ENCODE measurements at places on chromosomes 12 and 14.

DNA sequence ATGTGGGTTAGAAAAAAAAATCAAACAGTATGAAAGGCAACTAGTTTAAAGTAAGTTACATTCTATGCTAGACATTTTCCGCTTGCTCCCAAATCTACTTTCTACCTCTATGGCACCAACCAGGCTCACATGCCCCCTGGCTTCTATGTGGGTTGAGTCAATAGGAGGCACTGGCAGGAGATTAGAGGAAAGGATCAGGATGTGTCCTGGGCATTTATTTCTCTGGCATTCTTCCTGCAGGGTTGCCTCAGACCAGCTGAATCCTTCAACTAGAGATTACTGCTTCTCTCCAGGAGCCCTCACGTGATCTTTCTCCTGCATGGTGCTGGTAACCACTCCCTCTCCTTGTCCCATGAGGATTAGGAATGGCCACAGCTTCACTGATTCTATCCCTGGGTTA, 14.9 kb upstream of the CCDC60 start:
- no peak for DNase-seq

GRCh38 chr12:7122811-7123769, 5.6 kb downstream of the RBP5 start:
- DNase-seq = no peak

DNA sequence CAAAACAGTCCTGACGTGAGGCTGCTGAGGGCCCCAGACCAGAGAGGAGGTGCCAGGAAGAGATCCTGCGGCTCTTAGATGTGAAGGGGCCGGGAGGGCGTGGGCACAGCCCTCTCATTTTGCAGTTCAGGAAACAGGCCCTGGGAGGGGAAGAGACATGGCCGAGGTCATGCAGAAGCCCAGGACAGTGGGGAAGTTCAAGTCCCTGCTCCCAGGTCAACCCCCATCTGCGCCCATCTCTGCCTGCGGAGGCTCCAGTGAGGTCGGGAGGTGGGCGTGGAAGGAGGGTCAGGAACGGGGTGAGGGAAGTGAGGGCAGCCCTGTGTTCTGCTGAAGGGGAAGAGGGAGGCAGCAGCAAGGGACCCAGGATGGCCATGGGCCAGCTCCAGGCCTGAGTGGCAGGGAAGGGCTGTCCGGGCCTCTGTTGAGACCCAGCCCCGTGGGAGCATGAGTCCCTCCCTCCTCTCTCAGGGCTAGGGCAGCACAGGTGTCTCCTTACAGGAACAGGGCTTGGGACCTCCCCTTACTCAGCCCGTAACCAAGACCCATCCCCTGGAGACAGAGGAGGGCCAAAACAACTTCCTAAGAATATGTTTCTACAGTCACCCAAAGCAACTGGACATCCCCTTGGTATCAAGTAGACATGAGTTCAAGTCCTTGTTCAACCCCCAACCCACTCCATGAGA, 90.8 kb downstream of the LGMN start:
- no peak for DNase-seq

DNA sequence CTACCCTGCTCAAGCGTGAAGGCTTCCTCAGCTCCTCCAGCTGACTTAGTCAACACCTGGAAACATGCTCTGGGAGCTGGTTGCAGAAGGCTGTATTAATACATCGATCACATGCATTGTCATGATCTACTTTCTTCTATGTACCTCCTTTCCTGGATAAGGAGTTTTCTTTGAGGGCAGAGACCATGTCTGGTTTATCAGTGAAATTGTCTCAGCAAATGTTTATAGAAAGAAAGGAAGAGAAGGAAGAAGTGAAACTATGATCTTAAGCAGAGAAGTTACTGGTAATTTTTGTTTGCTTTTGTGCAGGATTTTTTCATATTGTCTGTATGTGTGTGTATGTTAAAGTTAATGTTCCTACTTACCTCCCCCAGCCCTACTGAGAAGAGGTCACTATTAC, 4.5 kb downstream of the DYRK4 start:
- no peak for DNase-seq

DNA sequence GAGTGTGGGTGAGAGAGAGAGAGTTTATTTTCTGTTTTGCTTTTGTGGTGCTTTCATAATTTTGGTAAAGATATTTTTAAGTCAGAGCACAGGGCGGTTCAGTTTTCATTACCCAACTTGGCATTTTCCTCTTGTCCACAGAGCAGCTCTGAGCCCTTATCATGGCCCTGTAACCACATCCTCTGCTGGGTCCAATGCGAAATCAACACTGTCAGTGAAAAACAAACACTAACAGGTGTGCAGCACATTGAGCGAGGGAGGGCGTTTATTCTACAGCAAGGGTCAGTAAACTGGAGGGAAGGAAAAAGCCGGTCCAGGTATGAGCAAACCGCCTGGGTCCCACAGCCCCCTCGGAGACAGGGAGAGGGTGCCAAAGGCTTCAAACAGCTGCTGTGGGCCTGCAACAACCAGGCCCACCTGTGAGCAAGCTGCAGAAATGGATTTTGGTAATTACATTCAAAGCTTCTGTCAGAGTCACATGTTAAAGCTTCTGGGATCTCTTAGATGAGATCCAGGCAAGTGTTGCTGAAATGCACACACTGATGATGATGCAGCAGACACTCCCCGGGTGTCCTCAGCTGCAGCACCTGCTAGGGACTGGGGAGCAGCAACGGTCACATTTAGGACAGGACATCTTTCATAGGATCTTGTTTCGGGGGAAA, 132.7 kb upstream of the DYRK2 start:
- DNase-seq = peak; percentile 50

DNA sequence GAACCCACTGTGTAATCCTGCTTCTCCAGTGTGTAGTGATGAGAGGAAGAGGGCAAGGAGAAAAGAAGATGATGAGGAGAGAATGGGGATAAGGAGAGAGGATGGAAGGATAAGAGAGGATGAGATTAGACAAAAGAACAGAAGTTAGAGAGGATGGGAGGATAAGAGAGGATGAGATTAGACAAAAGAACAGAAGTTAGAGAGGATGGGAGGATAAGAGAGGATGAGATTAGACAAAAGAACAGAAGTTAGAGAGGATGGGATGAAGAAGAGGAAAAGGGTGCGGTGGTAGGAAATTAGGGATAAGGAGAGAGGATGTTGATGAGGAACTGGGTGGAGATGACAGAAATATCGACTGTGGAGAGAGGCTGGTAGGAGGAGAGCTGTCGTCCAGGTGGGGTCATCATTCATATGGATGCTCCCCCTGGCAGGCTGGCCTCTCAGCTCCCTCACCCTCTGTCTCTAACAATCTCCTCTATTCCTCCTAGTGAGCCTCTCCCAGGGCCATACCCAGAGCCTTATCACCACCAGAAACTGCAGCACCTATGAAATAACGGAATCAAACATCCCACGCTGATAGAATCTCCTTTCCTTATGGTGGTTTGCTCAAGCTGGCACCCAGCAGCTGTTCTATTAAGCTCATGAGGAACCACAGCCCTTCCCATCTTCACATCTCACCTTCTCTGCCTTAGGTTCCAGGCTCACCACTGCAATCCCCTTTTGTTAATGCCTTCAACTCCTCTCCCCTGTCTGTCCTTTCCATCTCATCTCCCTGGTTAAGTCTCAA, 6.0 kb upstream of the CIROP start:
- DNase-seq = peak; percentile 86

DNA sequence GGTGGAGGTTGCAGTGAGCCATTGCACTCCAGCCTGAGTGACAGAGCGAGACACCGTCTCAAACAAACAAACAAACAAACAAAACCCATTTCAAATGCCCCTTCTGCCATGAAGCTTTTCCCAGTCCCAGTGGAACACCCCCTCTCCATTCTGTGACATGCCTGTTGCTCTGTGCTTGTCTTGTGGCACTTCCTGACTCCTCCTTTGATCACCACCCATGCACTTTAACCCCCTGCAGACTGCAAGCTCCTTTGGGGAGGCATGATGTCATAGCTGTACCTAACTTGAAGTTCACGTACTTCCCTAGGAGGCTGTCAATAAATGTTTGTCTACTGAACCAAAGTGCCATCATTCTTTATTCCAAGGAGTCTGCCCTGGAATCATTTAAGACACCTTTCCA, 64.7 kb downstream of the TMCC3 start:
- DNase-seq = peak; percentile 17

Measured in Jurkat, Clone E6-1 (cell line).